Activated T-helper 1 cell treated with Interleukin-2 at 50 U/mL for 16 hours (primary cell): ENCODE measurements at places on chromosomes 6 and 20.

GRCh38 chr20:3753501-3754275, 13.9 kb downstream of the ADISSP start:
- DNase-seq: no peak

- DNase-seq: no peak
These were observed 24.1 kb downstream of the ATXN1 start for GRCh38 chr6:16736856-16737775.

- DNase-seq: no peak
These were observed 205.4 kb downstream of the ZFAND3 start for GRCh38 chr6:38024908-38025307.

DNA sequence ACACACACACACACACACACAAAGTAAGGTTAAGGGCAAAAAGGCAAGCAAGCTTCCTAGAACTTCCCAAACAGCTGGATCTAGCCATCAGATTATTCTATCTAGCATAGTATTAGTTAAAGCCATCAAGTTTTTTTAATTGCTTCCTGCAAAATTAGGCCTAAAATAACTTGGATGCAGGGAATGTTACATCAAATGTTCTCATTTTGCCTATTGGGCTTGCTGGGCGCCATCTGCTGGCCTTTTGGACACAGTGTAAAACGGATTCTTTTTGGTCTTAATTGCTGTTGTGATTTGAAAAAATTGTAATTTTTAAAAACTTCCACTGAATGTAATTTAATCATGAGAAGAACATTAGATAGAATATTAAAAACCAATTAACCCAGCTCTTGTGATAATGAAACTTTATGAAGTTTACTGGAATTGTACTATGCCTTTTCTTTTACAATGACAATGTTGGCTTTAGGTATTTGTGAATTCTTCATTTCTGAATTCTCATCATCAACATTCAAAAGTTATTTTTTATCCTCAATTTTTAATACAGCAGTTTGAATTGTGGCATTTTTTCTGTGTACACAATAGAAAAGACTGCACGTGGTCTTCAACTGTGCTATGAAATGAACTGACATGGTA, 6.8 kb downstream of the MKKS start:
- DNase-seq: no peak

DNA sequence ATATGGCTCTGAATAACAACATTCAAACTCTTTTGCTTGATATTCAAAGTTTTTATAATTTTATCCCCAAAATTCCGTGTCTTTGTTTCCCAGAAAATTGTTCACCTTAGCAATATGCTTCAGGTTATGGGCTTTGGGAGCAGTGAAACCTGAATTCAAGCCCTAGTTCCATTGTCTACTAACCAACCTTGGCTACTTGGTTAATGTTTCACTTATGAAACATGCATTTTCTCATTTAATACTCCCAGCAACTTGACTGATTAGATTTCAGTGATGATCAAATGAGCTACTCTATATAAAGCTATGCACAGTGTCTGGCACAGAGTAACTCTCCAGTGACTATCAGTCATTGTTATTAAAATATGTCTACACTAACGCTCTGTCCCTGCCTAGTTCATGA, 192.2 kb upstream of the TENT5A start:
- no peak for DNase-seq

DNA sequence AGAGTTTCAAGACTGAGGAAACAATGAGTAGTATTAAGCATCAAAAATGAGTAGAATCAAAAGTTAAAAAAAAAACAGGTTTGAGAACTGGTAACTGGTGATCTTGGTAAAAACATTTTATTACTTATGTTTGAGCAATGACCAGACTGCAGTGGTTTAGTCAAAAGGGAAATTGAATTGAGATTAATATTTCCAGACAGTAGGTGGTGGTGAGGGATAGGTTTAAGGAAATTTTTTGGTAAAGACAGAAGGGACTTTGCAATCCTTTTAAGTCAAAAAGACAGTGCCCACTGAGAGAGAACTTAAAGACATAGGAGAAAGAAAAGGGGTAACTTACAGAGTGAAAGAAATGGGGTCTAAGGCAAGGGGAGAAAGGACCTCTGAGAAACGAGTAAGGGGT, 156.9 kb downstream of the ASCC3 start:
- no peak for DNase-seq

- peak; percentile 64 for DNase-seq
These were observed 1.4 kb upstream of the TRIM39 start for GRCh38 chr6:30325150-30325872.

DNA sequence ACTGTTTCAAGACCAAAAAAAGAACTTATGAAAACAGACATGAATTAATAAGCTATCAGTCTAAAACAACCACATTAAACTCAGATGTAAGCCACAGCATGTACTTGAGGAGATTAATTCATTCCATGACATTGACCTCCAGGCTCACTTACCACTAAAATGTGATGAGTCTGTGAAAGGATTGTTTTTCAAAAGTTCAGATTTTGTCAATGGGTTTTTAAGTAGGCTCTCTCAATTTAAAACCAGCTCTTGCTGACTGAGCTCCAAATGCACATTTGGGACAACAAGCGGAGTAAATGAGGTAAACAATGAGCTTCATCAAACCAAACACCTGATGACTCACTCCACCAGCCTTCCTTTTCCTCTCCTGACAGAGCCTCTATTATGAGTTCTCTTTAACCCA, 197.0 kb downstream of the SIM1 start:
- DNase-seq: no peak

DNA sequence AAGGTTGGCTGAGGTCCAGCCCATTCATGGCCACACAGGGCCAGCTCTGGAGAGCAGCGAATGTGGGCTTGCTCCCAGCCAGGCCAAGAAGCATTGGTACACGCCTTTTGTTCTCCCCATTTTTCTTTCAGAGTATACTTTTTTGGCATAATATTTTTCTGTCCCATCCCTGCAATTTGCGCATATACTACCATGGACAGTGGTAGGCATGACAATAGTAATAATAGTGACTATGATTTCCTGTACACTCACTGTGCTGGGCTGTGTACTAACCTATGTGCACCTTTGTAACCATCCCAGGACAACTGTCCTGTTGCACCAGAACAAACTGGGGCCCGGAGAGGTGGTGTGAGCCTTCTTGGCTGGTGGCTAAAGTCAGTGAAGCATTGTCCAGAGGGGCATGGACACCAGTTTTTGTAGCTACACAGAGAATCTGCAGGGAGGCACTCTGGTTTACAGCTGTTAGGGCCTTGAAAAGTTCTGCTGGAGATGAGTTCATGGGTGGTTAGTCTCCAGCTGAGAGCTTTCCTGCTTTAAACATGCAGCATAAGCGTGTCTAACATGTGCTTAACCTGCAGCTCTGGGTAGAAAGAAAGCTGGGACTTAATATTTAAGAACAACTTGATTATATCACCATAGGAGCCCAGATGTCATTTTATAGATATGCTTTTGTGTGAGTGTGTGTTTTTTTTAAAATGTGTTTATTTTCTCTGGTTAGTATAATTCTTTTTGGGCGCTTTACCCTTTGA, 38.2 kb downstream of the DTD1 start:
- no peak for DNase-seq

- no peak for DNase-seq
These were observed 116.6 kb downstream of the SLC22A3 start for GRCh38 chr6:160464744-160465143.

- no peak for DNase-seq
These were observed 191.8 kb upstream of the RREB1 start for GRCh38 chr6:6915813-6916547.

DNA sequence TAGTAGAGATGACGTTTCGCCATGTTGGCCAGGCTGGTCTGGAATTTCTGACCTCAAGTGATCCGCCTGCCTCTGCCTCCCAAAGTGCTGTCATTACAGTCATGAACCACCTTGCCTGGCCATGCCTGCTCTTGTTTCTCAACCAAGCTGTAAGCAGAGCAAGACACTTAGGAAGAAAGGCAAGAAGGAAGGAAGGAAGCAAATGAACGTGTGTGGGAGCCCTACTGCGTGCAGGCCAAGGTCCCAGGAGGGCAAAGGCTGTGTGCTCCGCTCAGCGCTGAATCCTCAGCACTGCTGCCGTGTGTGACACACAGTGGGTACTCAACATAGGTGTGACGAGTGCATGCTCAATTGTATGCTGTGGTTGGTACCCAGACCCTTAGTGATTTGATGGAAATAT, 47.4 kb downstream of the SULF2 start:
- DNase-seq: no peak

DNA sequence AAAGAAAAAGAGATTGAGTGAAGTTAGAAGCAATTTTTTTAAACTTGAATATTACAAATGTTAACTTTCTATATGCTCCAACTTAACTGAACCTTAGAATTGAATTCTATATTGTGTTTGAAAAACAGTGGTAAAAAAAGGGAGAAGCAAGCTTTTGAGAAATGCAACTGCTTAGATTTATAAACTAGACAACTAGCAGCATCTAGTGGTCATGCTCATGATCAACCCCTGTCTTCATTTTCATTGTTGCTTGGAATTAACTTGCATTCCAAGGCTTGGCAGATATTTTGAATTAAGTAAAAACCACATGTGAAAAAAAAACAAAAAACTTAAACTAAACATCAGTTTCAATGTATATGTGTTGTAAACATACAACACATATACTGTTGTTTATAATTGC, 113.1 kb downstream of the C6orf58 start:
- no peak for DNase-seq

DNA sequence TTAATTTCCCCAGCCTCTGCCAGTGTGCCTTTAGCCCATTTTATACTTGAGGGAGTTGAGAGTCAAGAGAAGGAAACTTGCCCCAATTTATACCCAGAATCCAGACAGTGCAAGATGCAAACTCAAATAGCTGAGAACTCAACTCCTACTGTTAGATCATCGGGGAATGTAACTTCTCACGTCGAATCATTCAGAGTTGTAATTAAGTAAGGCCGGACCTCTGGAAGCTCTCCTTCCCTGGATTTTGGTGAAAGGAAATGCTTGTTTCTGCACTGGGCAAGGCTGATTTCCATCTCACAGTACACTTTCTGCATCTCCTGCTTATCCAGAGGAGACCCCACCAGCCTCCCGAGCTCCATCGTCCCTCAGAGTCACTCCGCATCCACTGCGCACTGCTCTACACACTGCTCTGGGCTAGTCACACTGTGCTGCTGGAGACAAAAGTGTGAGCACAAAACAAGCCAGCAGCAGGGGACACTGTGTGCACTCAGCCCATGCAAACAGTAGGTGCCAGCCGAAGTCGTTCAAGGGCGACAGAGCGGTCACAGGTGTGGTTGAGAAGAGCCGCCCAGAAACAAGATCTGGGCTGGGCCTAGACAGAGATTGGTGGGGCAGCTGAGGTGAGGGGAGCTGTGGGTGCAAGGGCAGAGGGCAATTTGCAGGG, 150.4 kb upstream of the QKI start:
- no peak for DNase-seq

- DNase-seq: no peak
These were observed 200.8 kb downstream of the TFAP2C start for GRCh38 chr20:56829788-56830385.

GRCh38 chr6:25186919-25187318, 92.3 kb upstream of the CARMIL1 start:
- no peak for DNase-seq

DNA sequence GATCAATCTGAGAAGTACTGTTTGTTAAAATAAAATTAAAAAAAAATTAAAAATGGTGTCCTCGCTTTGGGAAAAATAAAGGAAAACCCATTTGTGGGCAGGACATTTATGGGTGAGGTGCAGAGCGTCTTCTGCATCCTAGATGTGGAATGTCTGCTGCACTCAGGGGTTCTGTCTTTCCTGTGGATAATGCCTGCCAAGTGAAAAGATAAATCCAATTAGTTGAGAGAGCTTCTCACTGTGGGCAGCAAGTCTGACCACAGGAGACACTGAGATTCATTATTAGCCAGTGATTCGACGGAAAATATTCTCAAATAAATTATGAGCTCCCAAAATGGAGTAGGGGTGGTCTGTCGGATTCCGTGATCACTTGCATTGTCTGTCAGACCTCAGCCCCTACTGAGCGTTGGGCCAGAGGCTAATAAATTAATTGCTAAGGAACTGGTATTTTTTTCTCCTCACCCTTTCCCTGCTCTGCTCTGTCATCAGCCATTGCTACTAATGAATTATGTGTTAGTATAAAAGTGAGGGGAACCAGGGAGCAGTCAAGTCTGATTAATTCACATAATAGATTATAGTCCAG, 10.0 kb downstream of the GMPR start:
- DNase-seq: no peak

- no peak for DNase-seq
These were observed 29.6 kb downstream of the TAB2 start for GRCh38 chr6:149347067-149347466.

DNA sequence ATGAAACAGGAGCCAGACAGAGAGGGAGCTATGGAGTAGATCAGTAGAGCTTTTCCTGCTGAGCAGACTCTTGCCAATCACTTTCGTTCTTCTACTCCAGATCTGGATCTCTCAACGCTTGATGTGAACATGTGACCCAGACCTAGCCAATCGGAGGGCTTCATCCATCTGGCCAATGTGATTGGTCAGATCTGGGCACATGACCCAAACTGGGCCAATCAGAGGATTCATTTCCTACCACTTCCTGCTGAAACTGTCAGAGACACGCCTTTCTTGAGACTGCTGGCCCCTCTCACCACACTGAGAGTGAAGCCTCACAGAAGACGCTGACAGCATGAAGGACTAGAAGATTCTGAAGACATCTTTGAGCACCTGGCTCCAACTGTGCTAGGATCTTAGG, 44.2 kb upstream of the ZMYND8 start:
- DNase-seq: no peak

DNA sequence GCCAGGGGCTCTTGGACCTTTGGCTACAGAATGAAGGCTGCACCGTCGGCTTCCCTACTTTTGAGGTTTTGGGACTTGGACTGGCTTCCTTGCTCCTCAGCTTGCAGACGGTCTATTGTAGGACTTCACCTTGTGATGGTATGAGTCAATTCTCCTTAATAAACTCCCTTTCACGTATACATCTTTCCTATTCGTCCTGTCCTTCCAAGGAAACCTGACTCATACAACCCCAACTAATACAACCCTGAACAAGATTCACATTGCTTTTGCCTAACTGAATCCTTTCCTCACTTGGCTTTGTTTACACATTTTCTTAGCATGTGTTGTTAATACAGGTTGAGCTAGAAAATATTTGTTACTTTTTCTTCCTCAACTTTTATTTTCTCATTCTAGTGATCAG, 21.9 kb downstream of the TBXT start:
- no peak for DNase-seq

GRCh38 chr6:156562019-156562418, 215.2 kb upstream of the ARID1B start:
- no peak for DNase-seq

DNA sequence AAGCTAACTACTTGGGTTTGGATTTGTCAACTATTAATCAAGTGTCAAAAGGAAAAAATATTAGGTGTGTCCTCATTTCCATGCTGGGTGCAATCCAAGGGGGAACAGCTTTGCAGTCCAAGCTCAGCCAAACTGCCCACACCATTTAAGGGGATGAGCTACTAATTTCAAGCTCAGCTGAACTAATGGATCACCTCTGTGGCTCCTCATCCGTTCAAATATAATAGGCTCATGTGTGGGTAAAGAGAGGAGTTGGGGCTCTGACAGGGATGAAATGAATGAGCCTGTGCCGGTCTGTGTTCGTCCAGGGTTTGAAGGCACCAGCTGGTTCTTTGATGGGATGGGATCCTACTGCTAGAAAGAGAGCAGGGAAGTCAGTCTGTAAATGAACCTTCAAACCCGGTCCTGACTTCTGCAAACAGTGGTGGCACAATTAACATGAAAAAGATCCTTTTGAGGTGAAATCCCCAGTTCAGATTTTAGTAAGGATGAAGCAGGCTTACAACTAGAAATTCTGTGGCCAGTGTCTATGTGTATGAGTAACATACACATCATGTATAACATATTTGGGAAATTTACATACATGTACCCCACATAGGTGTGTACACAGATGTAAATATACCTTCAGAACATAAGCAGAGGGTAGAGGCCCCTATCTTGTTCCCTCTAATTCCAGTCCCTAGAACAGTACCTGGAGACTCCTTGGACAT, 41.9 kb downstream of the TTI1 start:
- no peak for DNase-seq
